ENCODE measurements at places on chromosomes 12 and 14.

- no peak overlapping the region for H3K4me3 ChIP-seq
- H3K4me1 ChIP-seq = no peaks in the 10 kb centered on the region
- no peak overlapping the region for H3K27ac ChIP-seq
- no peaks in the 10 kb centered on the region for H3K27me3 ChIP-seq
- no peaks in the 10 kb centered on the region for H3K36me3 ChIP-seq
- no peak for DNase-seq
Measured at GRCh38 chr12:25072906-25073650, 121.9 kb downstream of the DNAI7 start.

- H3K4me3 ChIP-seq = no peak overlapping the region
- DNase-seq = no peak
- no peaks in the 10 kb centered on the region for H3K4me1 ChIP-seq
- peaks cover 39% of the 10 kb centered on the region for H3K36me3 ChIP-seq
Measured at GRCh38 chr12:49048953-49049352, 11.6 kb downstream of the KMT2D start.

GRCh38 chr12:3135522-3136461 lies 58.6 kb downstream of the TSPAN9 start:
- no peaks in the 10 kb centered on the region for H3K4me1 ChIP-seq
- no peaks in the 10 kb centered on the region for H3K36me3 ChIP-seq
- DNase-seq = peak; percentile 46
- H3K4me3 ChIP-seq = no peak overlapping the region

DNA sequence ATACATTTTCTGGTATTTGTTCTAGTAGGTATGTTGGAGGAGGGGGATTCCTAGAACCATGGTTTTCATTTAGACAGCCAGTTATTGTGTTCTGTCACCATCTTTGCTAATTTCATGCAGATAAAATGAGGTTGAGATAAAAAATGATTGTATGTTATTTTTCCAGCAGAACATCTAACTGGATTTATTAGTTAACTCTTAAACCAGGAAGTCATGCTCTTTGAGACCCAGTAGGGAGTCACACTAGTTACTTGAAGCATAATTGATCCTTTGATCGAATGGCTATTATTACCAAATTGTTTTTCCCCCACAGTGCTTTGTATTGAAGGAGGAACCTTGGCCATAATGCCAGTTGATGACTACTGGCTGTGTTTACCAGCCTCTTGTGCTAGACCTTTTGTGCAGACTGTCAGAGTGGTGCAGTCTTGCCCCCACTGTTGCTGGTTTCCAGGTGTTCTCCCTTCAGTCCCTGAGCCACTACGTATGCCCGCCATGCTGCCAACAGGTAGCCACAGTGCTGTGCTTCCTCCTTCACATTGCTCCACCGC lies 6.0 kb downstream of the EID3 start:
- no peaks in the 10 kb centered on the region for H3K27me3 ChIP-seq
- H3K27ac ChIP-seq = peak overlapping the region; percentile 80
- peaks cover 40% of the 10 kb centered on the region for H3K36me3 ChIP-seq
- DNase-seq = no peak
- peak overlapping the region; percentile 15 for H3K4me3 ChIP-seq

All from Panc1 (cell line).